ENCODE measurements at places on chromosomes 13 and 19. TPM values are rescaled to one million over a fixed set of nuclear protein-coding genes. Genes with fewer than 3 reads are reported as not detected.

GRCh38 chr19:29605653-29606419, at the start of gene POP4:
Gene POP4 (plus strand): TSS chr19:29606283. CDS start chr19:29606319, 36 bp downstream.
- H3K4me3 ChIP-seq, result peak within 1 kb of the TSS; percentile 96
- peak within 1 kb of the TSS; percentile 100 for H3K27ac ChIP-seq
- H3K27me3 ChIP-seq, result no peaks in the 10 kb centered on the region

DNA sequence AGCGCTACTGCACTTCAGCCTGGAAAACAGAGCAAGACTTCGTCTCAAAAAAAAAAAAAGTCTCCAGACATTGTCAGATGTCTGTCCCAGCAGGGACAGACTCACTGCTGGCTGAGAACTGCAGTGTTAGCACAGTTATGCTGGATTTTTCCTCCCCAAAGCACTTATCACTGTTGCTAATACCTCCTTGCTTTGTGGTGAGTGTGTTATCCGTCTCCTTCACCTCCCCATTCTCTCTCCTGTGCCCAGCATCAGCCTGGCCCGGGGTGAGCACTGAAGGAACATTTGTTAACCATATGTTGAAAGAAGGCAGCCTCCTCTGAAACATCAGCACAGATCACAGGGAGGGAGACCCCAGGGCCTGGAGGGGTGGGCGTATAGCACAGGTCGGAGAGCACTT, 11.3 kb downstream of the MYO9B start:
- no peaks in the 10 kb centered on the region for H3K27me3 ChIP-seq
- no peak overlapping the region for H3K27ac ChIP-seq
- H3K4me3 ChIP-seq, result no peak overlapping the region
- no peak for DNase-seq
- H3K4me1 ChIP-seq, result peaks cover 47% of the 10 kb centered on the region

DNA sequence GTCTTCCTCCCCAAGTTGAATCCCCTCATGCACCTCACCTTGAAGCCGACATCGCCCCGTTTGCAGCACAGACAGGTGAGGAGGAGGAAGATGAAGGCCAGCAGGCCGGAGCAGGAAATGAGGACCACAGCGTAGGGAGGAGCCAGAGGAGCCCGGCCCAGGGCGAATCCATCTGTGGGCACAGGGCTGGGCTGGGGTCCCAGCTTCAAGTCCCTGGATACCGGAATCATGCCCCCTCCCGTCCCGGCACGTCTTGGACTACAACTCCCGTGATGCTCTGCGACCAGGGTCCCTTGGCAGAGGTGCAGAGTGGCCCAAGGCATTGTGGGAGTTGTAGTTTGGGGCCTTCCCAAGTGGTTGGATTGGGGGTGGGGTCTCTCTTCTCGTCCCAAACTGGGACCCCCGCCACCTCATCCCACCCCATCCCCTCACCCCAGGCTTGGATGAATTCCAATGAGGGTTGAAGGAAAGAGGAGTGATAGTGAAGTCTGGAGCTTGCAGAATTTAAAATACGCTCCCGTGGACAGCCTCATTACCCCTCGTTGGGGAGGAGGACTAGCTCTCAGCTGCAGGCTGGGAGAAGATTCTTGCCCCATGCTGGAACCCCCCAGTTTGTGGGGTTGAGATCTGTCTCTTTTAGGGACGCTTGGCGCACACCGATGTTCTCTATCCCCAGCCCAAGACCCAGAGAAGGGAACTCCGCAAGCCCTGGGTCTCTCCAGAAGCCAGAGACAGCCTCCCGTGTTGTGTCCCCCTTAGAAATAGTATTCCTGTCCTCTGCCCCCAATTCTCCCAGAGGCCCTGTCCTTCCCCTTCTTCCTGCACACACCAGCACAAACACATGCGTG, 990 bp downstream of the LMTK3 start:
- peak overlapping the region; percentile 70 for H3K27ac ChIP-seq
- no peaks in the 10 kb centered on the region for H3K36me3 ChIP-seq
- no peak overlapping the region for H3K4me3 ChIP-seq
- no peaks in the 10 kb centered on the region for H3K27me3 ChIP-seq
- DNase-seq, result peak; percentile 86

DNA sequence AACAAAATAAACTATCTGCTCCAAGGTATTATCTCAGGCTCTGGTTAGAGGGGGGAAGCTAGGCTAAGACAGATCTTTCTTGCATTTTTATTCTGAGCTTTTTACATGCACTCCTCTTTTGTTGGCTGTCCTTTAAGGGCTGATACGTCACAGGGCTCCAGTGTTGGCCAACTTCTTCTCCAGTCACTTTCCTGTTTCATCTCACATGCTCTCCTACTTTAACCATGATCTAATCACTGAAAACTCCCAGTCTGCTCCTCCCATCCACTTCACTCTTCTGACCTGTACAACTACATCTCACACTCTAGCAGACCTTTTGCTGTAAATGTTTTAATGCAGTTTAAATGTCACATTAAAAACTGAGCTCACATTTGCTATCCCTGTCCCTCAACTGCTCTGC, 510.0 kb upstream of the KLF12 start:
- H3K4me1 ChIP-seq, result peaks cover 2% of the 10 kb centered on the region
- no peak overlapping the region for H3K4me3 ChIP-seq
- DNase-seq, result no peak
- peaks cover 1% of the 10 kb centered on the region for H3K27me3 ChIP-seq

DNA sequence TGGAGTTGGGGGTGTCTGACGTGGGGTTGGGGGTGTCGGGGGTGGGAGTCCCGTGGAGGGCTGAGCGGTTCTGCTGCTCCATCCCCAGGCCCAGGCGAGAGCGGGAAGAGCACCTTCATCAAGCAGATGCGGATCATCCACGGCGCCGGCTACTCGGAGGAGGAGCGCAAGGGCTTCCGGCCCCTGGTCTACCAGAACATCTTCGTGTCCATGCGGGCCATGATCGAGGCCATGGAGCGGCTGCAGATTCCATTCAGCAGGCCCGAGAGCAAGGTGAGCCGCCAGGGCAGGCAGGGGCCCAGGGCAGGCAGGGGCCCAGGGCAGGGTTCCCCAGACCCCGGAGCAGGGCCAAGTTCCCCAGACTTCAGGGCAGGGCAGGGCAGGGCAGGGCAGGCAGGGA, 12.7 kb downstream of the GNA15 start:
- H3K4me3 ChIP-seq, result no peak overlapping the region
- H3K27ac ChIP-seq, result no peak overlapping the region
- H3K36me3 ChIP-seq, result peaks cover 6% of the 10 kb centered on the region
- no peak for DNase-seq
- no peaks in the 10 kb centered on the region for H3K27me3 ChIP-seq

- no peaks in the 10 kb centered on the region for H3K4me1 ChIP-seq
- H3K36me3 ChIP-seq, result peaks cover 6% of the 10 kb centered on the region
These were observed 38.9 kb upstream of the ZNF835 start for GRCh38 chr19:56710437-56710836.

DNA sequence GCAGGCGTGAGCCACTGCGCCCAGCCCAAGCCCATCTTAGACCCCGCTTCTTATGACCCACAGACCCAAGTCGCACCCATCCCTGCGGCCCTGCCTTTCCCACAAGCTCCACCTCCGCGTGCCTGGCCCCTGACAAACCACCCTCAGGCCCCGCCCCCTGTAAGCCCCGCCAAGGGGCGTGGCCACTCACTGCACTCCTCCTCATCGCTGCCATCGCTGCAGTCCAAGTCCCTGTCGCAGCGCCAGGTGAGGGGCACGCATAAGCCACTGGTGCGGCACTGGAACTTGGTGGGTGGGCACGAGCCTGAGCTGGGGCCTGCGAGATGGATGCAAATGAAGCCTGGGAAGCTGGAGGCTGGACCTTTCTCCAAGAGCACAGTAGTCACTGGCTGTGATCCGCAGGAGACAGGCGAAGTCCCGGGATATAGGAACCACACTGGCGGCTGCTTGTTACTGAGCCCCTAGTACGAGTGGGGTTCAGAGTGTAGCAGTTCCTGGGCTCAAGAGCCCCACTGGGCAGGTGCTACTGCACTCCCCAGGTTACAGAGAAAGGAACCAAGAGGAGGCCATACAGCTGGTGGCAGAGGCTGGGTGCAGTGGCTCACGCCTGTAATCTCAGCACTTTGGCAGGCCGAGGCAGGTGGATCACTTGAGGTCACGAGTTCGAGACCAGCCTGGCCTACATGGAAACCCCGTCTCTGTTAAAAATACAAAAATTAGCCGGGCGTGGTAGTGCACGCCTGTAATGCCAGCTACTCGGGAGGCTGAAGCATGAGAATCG, 3.1 kb downstream of the CD320 start:
- no peak overlapping the region for H3K27ac ChIP-seq
- H3K36me3 ChIP-seq, result peaks cover 25% of the 10 kb centered on the region
- peak; percentile 50 for DNase-seq
- no peaks in the 10 kb centered on the region for H3K27me3 ChIP-seq

DNA sequence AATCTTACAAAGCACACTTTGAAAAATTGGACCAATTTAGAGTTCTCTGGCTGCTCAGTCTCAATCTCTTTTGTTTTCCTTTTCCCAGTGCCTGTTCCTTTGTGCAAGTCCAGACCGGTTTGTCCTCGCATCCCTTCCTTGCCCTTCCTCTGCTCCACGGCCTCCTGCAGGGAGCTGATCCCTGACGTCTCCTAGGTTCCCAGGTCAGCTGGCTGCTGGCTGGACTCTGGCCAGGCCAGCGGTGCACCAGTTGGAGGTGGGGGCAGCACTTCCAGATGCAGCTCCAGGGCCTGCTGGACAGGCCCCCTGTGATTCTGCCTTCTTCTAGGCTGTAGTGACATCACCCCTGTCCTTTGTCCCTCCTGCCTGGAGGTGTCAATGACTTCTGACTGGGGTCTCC, 44.0 kb upstream of the KPNA3 start:
- H3K4me1 ChIP-seq, result peaks cover 2% of the 10 kb centered on the region
- DNase-seq, result no peak
- no peak overlapping the region for H3K27ac ChIP-seq
- no peaks in the 10 kb centered on the region for H3K27me3 ChIP-seq
- H3K36me3 ChIP-seq, result no peaks in the 10 kb centered on the region
- no peak overlapping the region for H3K4me3 ChIP-seq

DNA sequence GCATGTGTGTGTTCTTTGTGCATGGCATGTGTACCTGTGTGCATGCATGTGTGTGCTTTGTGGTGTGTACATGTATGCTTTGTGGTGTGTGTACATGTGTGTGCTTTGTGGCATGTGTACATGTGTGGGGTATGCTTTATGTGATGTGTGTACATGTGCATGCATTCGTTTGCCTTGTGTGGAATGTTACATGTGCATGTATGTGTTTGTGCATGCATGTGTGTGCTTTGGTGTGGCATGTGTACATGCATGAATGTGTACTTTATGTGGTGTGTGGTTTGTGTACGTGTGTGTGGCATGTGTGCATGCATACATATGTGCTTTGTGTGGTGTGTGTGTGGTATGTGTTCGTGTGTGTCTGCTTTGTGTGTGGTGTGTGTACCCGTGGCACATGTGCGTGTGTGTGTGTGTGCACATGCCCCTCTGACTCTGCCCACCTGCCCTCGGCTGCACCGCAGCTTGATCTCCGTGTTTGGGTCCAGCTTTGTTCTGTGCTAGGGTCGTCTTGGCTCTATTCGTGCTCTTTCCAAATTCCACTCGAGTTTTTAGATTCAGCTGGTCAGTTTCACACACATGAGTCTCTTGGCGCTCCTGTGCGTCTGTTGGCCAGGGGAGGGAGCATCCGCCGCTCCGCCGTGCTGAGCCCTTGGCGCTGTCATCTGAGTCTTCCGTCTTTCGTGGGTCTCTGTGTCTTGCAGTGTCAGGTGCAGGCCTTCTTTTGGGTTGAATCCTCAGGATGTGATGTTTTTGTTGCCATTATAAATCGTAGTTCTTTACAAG, 46.5 kb upstream of the TFDP1 start:
- no peak for DNase-seq
- no peaks in the 10 kb centered on the region for H3K27me3 ChIP-seq
- H3K36me3 ChIP-seq, result peaks cover 14% of the 10 kb centered on the region
- no peak overlapping the region for H3K27ac ChIP-seq
- H3K4me3 ChIP-seq, result no peak overlapping the region

- H3K4me3 ChIP-seq, result no peak overlapping the region
- peaks cover 10% of the 10 kb centered on the region for H3K27me3 ChIP-seq
- no peaks in the 10 kb centered on the region for H3K36me3 ChIP-seq
- H3K27ac ChIP-seq, result no peak overlapping the region
- no peak for DNase-seq
- no peaks in the 10 kb centered on the region for H3K4me1 ChIP-seq
These were observed 6.2 kb upstream of the KLK13 start for GRCh38 chr19:51071095-51071405.

DNA sequence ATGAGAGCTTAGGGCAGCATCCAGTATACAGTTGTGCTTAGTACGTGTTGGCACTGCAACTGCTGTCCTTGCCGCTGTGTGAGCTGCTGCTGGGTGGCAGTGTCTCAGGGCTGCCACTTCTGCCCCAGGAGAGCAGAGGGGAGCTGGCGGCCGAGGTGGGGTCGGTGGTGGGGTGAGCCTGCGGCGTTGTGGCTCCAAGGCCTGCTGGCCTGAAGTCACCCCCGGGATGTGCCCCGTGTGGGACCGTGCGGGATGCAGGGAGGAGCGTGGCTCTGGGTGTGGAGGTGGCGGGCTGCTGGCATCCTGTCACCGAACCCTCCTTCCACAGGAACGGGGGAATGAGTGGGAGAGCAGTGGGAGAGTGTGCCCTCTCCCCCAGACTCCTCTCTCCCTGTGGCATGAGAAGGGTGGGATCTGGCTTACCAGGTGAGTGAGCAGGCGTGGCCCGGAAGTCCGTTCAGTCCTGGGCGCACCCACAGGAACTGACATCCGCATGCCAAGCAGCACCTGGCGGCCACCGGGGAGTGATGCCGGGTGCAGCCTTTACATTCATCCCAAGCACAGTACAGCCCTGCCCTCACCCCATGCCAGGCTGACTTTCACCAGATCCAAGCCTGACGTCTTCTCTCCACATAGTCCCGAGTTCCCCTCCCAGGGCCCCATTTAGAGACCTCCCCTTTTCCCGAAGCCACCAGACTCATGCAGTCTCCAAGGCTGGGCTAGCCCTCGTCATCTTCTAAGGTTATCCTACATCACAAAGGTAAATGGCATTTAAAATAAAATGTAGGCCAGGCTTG, 26.6 kb downstream of the MCF2L start:
- DNase-seq, result no peak
- H3K4me1 ChIP-seq, result peaks cover 2% of the 10 kb centered on the region
- H3K27ac ChIP-seq, result no peak overlapping the region
- no peaks in the 10 kb centered on the region for H3K27me3 ChIP-seq

The SLC25A42 gene
- total RNA-seq, result 10.9 TPM

The CABP5 gene
- not detected for total RNA-seq

The LSR gene
- total RNA-seq, result 20.0 TPM

The SERTM1 gene
- not detected for total RNA-seq

The C19orf67 gene
- not detected for total RNA-seq

The SLITRK6 gene
- total RNA-seq, result not detected

Measured in activated CD8-positive, alpha-beta T cell treated with anti-CD3 and anti-CD28 coated beads for 36 hours (primary cell).